ENCODE measurements at places on chromosomes 1 and 21.

DNA sequence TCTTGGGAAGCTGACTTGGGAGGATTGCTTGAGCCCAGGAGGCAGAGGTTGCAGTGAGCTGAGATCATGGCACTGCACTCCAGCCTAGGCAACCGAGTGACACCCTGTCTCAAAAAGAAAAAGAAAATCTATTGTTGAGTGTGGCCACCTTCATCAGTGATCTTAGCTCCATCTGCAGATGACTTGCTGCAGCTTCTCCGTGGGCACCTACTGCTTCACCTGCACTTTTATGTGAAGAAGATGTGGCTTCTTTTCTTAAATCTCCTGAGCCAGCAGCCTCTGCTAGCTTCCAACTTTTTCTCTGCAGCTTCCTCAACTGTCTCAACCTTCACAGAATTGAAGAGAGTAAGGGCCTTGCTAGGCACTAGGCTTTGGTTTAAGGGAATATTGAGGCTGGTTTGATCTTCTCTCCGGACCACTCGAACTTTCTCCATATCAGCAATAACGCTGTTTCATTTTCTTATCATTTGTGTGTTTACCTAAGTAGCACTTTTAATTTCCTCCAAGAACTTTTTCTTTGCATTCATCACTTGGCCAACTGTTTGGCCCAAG, 28.0 kb downstream of the AGPAT3 start:
- DNase-seq: no peak

- DNase-seq: peak; percentile 88
Measured at GRCh38 chr1:84253036-84253435, 48.5 kb upstream of the SAMD13 start.

DNA sequence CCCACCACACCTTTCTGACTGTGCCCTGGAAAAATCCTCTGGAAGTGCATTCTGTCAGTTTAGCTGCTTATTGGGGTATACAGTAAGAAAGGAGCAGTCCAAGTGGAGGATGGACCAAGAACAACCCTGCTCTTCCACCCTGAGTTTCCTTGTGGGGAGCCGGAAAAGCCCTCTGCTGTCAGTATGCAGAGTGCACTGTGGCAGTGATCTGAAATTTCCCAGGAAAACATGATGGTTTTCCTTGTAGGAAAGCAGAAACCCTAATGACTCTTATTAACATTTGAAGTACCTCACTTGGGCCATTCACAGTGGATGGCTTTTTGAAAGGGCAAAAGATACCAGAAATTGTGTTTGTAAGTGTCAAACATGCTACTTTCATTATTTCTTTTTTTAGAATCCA, 20.5 kb downstream of the ELAVL4 start:
- no peak for DNase-seq

DNA sequence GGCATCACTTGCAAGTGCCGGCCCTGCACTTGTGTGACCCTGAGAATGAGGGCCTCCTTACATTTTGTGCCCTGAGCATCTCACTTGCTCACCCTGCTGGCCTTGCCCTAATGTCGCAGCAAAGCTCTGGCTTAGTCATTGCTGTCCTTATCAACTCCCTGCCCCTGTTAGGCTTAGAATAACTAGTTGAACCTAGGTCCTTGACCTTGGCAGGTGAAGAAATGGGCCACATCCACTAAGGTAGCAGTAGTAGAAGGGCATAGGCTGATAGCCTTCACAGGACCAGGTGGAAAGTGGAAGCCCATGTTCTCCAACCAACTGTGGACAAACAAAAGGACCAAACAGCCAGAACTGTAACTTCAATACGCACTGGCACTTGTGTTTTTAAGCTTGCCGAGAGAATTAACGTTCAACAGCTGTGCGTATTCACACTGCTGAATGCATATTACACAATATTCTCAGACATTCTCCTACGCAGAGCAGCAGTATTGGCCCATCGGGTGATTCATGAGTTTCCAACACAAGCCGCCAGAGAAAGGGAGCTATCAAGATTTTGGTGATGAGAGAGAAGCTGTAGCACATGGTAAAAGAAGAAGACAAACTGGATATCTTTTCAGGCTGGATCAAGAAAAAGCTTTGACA, 27.7 kb upstream of the PTGFRN start:
- peak; percentile 77 for DNase-seq

- no peak for DNase-seq
Measured at GRCh38 chr1:12368646-12369045, 138.8 kb downstream of the VPS13D start.

DNA sequence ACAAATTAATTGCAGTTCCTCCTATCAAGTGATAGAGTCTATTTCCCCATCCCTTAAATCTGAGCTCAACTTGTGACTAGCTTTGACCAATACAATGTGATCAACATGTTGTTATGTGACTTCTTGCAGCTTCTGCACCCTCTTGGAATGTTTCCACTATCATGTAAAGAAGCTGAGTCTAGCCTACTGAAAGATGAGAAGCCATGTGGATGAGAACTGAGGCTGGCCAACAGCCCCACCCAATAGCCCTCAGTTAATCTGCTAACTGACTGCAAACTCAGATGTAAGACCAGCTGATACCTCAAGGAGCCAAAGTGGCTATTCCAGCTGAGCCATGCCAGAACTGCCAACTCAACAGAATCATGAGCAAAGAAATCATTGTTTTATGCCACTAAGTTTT, 44.0 kb downstream of the LYST start:
- no peak for DNase-seq

DNA sequence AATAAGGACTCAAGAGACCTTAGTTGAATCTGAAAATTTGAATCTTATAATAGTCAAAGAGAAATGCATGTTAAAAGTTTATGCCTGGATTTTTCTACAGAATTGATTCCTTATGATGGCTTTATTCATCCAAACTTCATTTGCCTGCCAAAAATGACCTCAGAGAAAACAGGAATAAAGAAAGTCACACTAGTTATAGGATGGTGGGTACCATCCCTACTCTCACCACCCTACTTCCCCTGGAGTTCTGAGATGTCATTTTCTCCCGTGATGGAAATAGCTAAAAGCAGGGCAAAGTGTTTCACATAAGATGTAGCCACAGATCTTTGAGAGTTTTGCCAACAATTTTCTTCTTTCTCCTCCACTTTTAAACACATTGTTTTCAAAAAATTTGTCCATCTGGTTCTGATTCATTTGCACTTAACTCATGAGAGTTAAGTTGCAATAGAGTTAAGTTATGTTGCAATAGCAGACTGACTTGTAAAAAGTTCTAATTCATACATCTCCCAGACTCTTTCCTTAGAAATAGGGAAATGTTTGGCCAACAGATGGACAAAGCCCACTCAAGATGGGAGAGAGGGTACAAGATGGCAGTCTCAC, 384.6 kb downstream of the PLPP3 start:
- peak; percentile 45 for DNase-seq

GRCh38 chr21:18553786-18554185, 150.2 kb upstream of the TMPRSS15 start:
- DNase-seq: no peak

DNA sequence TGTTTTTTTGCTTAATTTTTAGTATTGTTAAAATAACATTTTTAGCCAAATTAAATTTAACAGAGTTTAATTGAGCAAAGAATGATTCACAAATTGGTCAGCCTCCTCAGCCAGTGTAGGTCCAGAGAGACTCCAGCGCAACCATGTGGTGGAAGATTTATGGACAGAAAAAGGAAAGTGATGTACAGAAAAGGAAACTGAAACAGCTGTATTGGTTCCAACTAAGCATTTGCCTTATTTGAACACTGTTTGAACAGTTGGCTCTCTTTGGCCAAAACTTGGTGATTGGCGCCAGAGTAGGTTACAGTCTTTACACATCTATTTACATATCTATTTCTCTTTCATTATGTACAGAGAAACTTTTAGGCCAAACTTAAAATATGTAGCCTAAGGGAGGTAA, 19.4 kb downstream of the RPS6KC1 start:
- no peak for DNase-seq

- no peak for DNase-seq
Measured at GRCh38 chr1:111921948-111922347, 67.5 kb downstream of the KCND3 start.

Data from AG04449 (cell line).